ENCODE measurements at places on chromosomes 16 and 17.
A peak's percentile ranks its signal among the peaks of the same experiment; 100 is the strongest.

GRCh38 chr17:51155416-51155815 lies 2.1 kb downstream of the NME1 start:
- no peak for DNase-seq

GRCh38 chr17:44345454-44346026 lies 438 bp downstream of the GRN start:
- peak; percentile 73 for DNase-seq

GRCh38 chr17:66446419-66446818 lies 144.0 kb downstream of the PRKCA start:
- no peak for DNase-seq

DNA sequence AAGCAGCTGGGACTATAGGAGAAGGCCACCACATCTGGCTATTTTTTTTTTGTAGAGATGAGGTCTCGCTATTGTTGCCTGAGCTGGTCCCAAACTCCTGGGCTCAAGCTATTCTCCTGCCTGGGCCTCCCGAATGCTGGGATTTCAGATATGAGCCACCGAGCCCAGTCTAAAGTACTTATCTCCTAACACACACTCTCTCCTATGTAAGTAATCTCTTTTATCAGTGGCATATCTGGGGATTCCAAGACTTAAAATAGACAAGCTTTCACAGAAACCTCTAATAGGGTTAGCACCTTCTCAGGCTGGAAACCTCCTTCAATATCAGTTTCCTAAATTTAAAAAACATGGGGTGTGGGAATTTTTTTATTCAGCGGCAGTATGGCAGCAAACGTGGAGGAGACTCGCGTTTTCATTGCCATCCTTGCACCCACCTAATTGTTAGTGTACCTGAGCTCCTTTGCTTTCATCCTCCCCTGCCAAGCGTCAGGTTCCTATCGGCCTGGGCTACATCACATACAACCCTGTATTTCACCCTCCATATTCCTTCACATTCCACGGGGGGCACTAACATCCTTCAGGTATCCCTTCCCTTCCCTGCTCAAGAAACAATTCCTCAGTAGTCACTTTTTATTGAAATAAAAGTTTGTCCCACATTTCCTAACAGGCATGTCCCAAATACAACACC lies 1.1 kb downstream of the EZH1 start:
- DNase-seq = peak; percentile 30

- DNase-seq = no peak
These were observed 9.1 kb downstream of the NUDT16L1 start for GRCh38 chr16:4702466-4702808.

GRCh38 chr16:81537721-81538561 lies 93.3 kb downstream of the CMIP start:
- no peak for DNase-seq

DNA sequence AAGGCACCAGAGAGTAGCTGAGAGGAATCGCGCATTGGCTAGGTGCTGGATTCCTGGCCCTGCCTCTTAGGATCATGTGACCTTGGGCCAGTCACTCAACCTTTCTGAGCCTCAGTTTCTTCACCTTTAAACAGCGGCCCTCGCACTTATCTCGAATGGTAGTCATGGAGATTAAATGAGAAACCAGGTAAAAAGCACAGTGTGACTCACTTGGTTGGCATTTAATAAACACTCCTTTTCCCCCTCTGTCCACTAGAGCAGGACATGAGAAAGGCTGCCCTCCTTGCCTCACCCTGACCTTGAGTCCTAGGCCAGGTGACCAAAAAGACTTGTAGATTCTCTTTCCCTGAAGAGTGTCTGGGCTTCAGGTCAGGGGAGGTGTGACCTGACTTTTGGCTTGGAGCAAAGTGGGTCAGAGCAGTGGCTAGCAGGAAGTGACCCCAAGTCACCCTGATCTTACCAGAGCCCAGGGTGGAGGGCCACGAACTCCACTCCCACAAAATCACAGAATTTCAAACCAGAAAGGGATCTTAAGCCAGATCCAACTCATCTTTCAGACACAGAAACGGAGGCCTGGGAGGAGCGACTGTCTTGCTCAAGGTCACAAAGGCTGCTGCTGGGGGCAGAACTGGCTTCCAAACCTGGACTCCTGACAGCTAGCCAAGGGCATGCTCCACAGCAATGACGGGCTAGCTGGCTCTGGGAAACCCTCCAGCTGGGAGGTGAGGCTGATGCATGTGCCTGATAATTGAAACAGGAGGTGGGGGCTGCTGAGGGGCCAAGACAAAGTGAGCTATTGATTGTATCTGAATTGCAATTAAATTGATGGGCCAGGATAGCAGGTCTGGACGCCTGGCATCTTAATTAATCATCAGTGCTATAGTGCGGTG lies 65.2 kb downstream of the PIPOX start:
- DNase-seq = no peak

GRCh38 chr17:44069974-44070454 lies 521 bp upstream of the G6PC3 start:
- peak; percentile 36 for DNase-seq

GRCh38 chr16:58768145-58768544 lies 34.0 kb upstream of the GOT2 start:
- no peak for DNase-seq

DNA sequence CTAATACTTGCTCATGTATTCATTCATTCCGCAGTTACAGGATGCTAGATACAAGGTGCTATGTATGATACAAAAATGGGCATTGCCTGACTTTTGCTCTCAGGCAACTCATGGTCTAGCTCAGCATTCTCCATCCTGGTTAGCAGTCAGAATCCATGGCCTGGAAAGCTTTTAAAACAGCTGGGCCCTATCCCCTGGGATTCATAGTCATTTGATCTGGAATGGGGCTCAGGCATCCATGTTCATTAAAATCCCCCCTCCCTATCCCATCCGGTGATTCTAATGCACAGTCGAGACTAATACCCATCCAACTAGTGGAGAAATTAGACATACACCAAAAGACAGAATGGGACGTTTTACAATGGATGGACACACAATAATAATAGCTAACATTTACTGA lies 104.1 kb upstream of the TMEM132E start:
- no peak for DNase-seq

DNA sequence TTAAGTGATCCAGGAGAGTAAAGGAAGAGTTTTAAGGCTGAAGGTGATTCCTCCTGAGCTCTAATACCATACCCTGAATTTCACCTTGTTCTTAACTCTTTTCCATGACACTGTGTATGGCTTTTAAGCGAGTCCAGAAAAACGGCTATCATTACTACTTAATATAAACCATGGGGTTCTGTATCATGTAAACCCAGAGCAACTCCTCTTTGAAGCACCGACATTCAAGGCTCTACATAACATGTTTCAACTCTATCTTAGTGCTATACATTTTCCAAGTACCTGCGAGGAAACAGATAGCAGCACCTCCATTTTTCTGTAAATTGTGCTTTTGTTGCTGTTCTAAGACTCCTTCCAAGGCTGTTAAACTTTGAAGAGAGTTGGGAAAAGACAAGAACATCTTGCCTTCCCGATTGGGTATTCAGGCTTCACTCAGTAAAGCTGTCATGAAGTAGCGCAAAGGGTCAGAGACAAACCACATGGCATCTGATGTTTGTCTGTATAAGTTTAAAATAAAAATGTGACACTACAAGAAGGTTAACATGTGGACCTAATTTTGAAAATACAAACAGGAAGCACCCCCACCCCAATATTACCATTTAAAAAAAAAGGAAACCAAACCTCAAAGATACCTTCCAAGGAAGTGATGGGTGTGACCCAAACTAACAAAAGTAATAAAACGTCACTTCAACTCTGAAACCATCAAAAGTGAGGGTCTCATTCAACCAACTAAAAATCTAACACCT lies 3.9 kb downstream of the STAT5B start:
- DNase-seq = no peak

- DNase-seq = no peak
These were observed 3.7 kb downstream of the KLHDC4 start for GRCh38 chr16:87762071-87762571.

GRCh38 chr17:2406903-2407790 lies 6.3 kb upstream of the MNT start:
- peak; percentile 82 for DNase-seq

GRCh38 chr16:84085773-84086172 lies 31.0 kb downstream of the MBTPS1 start:
- no peak for DNase-seq

GRCh38 chr16:60027351-60027750 lies 1293.2 kb upstream of the GOT2 start:
- DNase-seq = no peak

DNA sequence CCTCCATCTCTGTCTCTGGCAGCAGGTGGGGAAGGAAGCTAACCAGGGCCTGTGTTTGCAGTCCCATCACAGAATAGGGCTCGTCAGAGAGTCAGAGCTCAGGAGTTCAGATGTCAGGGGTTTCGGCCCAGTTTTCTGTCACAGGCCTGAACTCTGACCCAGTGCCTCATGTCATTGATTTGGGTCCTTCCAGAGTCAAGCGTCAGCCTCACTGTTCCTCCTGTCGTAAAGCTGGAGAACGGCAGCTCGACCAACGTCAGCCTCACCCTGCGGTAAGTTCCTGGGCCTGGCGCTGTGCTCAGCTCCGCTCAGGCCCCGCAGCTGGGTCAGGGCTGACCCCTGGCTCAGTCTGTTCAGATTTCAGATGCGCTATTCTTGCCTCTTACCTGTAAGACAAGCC lies 10.7 kb downstream of the CTNS start:
- DNase-seq = no peak

DNA sequence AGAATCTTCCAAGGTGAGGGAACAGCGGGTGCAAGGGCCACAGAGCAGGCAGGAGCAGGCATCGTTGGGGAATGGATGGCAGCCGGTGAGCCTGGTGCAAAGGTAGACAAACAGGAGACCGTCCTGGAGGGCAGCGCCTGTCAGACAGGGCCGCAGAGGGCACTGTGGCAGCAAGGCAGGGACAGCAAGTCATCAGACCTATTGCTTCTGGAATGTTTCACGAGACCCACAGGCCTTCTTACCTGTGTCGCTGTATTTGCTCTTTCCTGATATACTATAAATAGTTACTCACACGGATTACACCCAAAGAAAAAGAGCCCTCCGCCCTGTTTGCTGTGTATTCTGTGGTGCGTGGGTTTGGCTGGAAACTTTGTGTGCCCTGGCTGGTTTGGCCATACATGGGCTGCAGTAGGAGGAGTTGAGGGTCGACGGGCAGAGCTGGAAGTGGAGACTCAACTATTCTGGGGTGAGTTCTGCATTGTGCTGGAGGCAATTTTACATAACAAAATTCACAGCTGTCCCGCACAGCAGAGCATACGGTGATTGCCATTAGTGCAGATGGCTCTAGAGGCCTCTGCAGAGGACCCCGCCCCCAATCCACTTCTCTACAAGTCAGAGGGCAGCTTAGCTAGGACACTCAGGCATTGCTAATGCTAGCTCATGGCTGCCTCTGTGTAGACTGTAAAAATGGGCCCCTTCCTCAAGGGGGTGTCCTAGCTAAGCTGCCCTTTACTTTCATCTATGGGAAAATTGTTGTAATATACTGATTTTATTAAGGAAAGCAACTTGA lies 18.6 kb upstream of the POLR3E start:
- no peak for DNase-seq

DNA sequence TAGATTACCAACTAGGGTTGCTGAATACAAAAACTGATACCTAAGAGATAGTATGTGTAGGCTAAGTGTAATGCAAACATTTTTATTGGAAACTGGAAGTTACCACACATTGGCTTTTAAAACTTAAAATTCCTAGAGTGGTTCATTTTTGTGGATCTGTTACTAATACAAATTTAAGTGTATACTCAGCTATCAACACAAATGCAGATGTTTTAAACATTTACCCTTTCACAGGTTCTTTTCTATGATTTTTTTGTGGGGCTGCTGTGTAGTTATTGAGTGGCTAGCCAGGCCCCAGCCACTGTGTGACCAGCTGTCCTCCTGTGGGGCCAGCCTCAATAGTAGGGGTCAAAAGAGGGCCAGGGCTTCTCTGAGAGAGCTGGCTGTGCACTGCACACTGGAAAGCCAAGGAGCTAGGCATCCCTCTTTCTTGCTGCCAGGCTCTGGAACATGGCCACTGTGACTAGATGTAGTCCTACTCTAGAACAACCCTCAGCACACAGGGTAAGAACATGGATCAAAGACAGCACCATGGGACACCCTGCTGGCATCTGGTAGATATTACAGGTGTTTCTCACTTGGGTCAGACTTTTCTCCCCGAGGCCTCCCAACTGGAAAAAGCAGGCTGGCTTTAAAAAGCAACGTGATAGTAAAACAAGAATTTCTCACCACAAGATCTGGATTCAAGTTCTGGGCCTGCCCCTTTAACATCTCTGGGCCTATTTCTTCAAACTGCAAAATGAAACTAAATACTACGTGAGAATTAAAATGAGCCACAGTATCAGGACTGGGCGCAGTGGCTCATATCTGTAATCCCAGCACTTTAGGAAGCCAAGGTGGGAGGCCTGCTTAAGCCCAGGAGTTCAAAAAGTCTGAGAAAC lies 7.3 kb upstream of the VEZF1 start:
- peak; percentile 77 for DNase-seq

- no peak for DNase-seq
These were observed 91.8 kb downstream of the RGS9 start for GRCh38 chr17:65228734-65229620.

- no peak for DNase-seq
These were observed 141.2 kb downstream of the SEC14L1 start for GRCh38 chr17:77281904-77282367.

DNA sequence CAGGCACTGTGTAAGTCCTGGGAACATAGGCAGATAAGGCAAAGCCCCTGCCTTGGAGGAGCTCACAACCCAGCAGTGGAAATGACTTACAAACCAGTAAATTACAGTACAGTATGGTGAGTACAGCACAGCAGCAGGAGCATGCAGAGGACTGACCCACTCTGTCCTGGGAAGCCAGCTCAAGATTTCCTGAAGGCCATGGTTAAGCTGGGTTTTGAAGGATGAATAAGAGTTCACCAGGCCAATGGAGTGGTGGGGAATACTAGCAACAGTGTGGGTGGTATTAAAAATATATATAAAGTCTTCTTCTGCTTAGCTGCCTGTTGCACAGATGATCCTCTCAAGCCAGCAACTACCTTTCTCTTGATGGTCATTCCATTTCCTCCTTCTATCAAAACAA lies 3.0 kb upstream of the GAN start:
- no peak for DNase-seq

DNA sequence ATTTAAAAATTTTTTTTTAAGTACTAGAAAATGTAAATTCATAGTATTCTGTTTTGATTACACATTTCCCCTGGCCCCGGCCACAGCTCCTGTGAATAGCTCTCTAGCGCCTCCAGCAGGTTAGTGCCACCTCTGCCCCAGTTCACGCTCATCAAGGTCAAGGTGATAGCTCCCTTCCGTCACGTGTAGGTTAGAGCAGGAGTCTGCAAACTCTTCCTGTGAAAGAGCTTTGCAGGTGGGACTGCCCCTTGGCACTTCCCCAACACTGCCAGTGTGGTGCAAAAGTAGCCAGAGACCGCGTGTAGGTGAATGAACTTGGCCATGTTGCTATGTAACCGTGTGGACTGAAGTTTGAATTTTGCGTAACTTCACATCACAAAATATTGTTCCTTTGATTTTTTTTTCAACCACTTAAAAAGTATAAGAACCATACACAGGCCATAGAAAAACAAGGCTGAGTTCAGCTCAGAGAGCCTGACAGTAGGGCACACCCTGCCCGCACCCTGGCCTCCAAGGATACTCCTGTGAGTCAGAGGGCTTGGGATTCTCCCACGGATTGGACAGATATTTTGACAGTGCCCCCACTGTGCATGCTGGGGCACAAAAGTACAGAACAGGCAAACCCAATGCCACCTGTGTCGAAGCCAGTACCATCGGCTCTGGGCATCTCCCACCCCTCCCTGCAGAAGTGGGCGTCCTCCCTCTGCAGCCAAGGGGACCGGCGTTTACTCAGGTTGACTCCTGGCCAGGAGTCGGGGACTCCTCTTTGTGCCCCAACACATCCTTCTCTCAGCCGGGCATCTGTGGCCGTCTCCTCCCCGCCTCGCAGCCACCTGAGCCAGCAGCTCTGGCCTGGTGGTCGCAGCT lies 92.0 kb upstream of the CHMP6 start:
- DNase-seq = peak; percentile 48
